ENCODE measurements at places on chromosomes 11 and 22.

GRCh38 chr22:37627121-37627520 is 12.3 kb upstream of the SH3BP1 start:
- DNase-seq = no peak

GRCh38 chr11:129611661-129612446 is 203.8 kb upstream of the TMEM45B start:
- no peak for DNase-seq

- DNase-seq = no peak
These were observed 9.8 kb downstream of the SLC22A6 start for GRCh38 chr11:62974848-62975522.

- DNase-seq = no peak
These were observed 417.1 kb downstream of the CTTN start for GRCh38 chr11:70815485-70815832.

DNA sequence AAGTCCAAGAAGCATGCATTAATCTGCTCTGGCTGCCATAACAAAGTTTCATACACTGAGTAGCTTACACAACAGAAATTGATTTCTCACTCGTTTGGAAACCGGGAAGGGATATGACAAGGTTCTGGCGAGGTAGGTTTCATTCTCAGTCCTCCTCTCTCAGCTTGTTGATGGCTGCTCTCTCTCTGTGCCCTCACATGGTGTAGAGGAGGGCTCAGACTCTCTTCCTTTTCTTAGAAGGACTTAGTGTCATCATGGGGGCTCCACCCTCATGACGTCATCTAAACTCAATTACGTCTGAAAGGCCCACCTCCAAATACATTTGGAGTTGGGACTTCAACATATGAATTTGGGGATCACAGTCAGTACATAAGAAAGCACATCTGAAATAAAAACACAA is 18.6 kb downstream of the GLYATL1 start:
- DNase-seq = no peak

DNA sequence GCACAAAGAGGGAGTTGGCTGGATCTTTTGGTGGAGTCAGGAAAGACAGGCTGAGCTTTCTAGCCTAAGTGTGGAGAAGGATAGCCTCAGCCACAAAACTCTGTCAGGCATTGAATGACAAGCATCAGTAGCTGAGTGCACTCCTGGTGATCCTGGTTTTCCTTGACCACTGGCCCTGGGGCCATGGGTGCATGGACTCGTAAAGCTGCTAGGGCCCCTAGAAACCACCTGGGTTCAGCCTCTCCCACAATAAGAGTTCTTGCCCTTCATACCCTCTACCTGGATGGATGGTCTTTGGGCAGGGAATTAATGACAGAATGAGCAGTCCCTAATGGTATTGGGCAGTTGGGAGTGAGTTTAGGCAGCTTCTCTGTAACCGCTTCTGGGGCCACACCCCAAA is 22.9 kb downstream of the TUB start:
- no peak for DNase-seq

DNA sequence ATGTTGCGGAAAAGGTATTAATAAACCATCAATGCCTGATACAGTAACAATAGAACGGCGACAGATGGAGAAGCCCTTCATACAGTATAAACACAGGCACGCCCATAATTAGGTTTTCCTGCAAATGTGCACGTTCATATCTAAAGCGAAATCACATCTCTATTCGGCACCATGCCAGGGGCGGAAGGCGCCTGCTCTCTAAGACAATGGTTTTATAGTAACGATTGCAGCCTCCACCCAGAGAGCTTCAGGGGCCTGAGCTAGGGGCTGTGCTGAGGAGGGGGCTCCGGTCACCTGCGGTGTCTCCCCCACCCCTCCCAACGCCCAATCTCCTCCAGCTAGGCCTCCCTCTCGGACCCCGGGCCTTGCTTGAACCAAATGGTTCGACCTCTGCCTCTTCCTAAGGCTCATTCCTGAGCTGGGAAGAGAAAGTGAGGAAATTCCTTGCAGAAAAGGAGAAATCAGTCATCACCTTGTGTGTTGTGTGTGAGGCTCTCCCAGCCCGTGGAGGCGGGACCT is 9.6 kb downstream of the KRTAP5-5 start:
- DNase-seq = no peak

GRCh38 chr11:57601297-57601696 is 3.8 kb downstream of the SERPING1 start:
- no peak for DNase-seq

DNA sequence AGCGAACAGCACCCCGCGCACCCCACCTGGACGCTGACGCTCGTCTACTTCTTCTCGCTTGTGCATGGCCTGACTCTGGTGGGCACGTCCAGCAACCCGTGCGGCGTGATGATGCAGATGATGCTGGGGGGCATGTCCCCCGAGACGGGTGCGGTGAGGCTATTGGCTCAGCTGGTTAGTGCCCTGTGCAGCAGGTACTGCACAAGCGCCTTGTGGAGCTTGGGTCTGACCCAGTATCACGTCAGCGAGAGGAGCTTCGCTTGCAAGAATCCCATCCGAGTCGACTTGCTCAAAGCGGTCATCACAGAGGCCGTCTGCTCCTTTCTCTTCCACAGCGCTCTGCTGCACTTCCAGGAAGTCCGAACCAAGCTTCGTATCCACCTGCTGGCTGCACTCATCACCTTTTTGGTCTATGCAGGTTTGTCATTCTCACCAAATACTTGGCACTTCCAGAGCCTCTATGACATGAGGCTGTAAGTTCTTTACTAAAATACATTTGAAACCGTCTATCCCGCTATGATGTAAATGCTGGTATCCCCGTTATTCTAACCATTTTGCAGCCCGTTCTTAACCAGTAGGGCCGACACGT is 535 bp downstream of the AQP11 start:
- no peak for DNase-seq

DNA sequence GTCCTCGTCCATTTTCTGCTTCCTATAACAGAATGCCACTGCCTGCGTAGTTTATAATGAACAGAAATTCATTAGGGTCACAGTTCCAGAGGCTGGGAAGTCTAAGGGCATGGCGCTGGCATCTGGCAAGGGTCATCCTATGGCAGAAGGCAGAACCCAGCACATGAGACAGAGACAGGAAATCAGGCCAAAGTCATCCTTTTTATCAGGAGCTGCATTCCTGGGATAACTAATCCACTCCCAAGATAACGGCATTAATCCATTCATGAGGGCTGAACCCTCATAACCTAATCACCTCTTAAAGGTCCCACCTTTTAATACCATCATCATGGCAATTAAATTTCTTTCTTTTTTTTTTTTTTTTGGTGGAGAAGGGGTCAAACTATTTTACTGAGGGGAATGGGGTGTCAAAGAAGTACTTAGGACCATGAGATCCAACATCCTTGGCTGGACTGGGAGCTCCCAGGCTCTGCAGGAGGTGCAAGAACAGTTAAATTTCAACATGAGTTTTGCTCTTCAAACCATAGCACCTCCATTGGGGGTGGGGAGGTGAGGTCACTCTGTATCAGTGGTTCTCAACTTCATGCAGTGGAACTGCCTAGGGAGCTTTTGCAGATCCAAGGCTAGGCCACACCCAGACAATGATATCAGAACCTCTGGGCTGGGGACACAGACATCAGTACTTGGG is 4.4 kb downstream of the TMEM109 start:
- no peak for DNase-seq

GRCh38 chr22:42946546-42947198 is 68.3 kb downstream of the PACSIN2 start:
- DNase-seq = no peak

GRCh38 chr11:110472858-110473257 is 43.1 kb downstream of the FDX1 start:
- DNase-seq = no peak

- DNase-seq = no peak
These were observed 47.2 kb upstream of the SYT7 start for GRCh38 chr11:61627850-61628661.

- peak; percentile 100 for DNase-seq
These were observed 4.0 kb upstream of the FTH1 start for GRCh38 chr11:61971248-61972111.

- DNase-seq = no peak
These were observed 27.4 kb downstream of the CASP12 start for GRCh38 chr11:104870910-104871309.

GRCh38 chr11:94504689-94505293 is 7.5 kb upstream of the C11orf97 start:
- DNase-seq = no peak

DNA sequence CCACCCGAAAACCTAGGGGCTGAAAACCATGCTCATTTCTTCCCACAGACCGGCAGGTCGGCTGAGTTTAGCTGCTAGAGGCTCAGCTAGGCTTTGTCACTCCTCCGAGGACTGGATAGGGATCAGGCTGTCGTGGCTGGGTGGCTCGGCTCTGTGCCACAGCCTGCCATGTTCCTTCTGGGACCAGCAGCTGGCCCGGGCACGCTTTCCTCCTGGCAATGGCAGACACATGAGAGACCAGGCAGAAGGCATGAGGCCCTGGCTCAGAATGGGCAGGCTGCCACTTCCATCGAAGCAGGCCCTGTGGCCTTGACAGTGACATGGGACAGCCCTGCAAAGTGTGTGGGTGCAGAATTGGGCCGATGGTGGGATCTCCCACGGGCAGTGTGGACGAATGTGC is 20.9 kb downstream of the PARVG start:
- DNase-seq = no peak

- DNase-seq = no peak
These were observed 242.2 kb downstream of the BLID start for GRCh38 chr11:121873766-121874165.

- no peak for DNase-seq
These were observed 21.8 kb upstream of the UVRAG start for GRCh38 chr11:75792997-75793800.

DNA sequence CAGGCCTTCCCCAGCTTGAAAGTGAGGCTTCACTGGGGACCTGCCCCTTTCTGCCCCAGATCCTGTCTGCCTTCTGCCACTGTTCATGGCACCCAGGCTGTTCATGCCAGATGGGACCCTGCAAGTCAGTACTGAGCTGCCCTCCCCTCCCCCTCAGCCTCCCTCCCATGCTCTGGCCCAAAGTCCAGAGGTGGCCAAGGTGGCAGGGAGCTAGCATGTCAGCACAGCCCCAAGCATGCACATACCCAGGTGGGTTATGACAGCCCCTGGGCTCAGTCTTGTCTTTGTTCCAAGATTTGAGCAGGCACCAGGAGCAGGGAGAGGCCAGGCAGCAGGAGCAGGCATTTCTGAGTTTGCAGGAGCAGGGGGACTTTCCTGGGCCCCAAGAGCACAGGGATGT is 44.1 kb downstream of the DDIAS start:
- DNase-seq = no peak

GRCh38 chr11:61126256-61126655 is 24.0 kb downstream of the CD5 start:
- no peak for DNase-seq

- DNase-seq = peak; percentile 98
These were observed 688 bp upstream of the ZDHHC5 start for GRCh38 chr11:57667117-57667735.

DNA sequence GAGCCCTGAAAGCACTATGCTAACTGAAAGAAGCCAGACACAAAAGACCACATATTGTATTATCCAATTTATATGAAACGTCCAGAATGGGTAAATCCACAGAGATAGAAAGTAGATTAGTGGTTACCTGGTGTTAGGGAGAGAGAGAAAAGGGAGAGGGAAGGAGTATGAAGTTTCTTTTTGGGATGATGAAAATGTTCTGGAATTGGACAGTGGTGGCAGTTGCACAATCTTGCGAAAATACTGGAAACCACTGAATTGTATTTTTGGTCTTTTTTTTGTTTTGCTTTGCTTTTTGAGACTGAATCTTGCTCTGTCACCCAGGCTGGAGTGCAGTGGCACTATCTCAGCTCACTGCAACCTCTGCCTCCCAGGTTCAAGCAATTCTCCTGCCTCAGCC is 63.5 kb downstream of the MRTFA start:
- no peak for DNase-seq

DNA sequence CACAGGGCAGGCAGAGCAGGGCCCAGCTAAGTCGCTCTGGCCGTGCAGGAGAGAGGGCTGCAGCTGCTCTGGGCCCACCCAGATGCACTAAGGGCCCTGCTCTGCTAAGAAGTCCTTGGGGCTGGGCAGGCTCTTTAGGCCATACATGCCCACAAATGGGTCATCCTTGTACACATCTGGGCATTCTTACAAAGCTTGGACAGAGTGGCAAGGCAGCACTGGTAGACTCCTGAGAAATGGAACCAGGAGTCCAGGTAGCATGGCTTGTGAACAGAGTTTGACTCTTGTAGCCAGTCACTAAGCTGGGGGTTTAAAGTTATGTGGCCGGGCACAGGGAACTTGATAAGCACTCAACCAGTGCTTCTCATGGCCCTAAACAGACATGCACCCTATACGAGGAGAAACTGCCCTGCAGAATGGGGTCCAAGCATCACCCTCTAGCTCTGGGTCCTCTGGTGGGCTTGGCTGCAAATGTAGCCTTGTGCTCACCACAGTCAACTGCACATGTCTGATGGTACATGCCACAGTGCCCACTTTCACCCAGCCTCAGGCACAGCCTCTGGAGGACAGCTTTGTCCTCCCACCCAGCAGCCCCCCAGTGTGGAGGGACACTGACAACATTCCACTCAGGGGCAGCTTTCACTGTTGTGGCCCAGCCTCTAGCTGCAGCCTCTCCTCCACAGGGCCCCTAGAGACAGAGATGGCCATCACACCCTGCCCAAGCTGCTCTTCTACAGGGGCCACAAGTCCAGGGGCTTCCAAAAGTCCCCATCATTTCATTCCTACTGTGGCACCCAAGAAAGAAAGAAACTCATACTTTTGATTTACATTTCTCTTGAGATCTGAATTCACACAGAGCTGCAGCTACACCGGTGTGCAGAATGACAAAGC is 75.2 kb downstream of the DGCR2 start:
- no peak for DNase-seq

Data from vagina (tissue), 2 donors.